ENCODE measurements at places on chromosomes 1 and 21.
A peak's percentile ranks its signal among the peaks of the same experiment; 100 is the strongest.

GRCh38 chr1:161427733-161428516, 60.2 kb upstream of the CFAP126 start:
- DNase-seq: no peak

GRCh38 chr1:223500560-223501425, 107.6 kb downstream of the CCDC185 start:
- DNase-seq: peak; percentile 89

DNA sequence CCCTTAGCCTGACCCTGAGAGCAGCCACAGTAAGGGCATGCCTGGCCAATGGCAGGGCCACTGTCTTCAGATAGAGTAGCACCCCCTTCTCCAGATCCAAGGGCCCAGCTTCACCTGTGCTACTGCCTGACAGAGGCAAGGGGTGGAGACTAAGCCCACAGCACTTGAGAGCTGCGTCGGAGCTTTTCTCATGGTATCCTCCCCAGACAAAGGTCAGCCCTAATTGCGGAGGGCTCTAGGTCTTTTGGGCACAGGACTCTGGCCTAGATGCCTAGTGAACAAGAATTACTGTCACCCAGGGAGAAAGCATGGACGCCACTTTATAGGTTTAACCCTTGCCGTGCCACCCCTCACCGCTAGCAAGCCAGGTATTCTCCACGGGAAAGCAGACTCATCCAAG, 15.1 kb downstream of the KCNC4 start:
- DNase-seq: no peak

DNA sequence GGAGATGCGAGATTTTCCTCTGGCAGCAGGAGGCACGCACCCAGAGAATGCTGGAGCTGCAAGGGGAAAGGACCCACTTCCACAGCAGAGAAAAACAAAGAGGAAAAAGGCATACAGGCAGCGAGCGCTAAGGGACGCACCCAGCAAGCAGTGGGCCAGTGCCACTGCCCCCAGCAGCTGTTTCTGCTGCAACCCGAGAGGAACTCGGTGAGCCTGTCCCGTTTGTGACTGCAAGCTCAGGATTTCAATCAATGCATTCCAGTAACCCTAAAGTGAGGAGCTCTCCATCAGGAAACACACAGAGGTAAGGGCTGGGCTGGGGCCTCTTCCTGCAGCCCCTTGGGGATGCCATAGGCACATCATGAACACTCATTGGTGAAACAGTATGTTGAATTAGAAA, 58.7 kb downstream of the ACP6 start:
- DNase-seq: no peak

GRCh38 chr1:59199719-59200376, 97.0 kb upstream of the FGGY start:
- DNase-seq: no peak

- DNase-seq: no peak
Measured at GRCh38 chr1:4801192-4801924, 146.9 kb downstream of the AJAP1 start.

DNA sequence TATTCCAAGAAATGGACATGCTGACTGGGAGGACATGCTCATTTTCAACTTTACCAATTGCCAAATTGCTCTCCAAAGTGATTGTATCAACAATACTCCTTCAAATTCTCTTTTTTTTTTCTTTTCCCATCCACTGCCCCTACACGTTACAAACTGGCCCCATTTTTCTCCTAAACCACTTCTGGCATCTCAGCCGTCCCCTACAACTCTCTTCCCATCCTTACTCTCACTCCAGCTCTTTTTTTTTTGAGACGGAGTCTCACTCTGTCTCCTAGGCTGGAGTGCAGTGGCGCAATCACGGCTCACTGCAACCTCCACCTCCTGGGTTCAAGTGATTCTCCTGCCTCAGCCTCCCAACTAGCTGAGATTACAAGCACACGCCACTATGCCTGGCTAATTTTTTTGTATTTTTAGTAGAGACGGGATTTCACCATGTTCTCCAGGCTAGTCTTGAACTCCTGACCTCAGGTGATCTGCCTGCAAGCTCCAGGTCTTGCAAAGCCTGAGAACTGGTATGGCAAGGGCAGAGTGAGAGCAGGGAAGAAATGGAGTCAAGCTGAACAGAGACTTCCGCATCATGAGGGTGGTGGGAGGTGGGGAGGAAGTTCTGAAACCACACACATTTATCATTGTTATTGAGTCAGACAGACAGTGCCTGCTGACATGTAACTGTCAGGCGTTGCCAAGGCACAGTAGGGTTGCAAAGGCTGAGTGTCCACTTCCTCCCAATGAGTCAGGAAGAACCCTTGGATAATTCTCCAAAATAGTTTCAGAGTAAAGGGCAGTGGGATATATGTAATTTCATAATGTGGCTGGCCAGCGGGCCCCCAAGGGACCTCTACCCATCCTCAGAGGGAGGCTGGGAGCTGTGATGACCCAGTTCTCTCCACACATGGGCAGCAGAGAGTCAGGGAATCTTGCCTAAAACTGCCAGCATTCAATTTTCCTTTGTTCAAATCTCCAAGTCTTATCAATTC, 17.4 kb downstream of the CELA3A start:
- peak; percentile 87 for DNase-seq

Measured in RWPE2 (cell line).